ENCODE measurements at places on chromosomes 6 and 20.

DNA sequence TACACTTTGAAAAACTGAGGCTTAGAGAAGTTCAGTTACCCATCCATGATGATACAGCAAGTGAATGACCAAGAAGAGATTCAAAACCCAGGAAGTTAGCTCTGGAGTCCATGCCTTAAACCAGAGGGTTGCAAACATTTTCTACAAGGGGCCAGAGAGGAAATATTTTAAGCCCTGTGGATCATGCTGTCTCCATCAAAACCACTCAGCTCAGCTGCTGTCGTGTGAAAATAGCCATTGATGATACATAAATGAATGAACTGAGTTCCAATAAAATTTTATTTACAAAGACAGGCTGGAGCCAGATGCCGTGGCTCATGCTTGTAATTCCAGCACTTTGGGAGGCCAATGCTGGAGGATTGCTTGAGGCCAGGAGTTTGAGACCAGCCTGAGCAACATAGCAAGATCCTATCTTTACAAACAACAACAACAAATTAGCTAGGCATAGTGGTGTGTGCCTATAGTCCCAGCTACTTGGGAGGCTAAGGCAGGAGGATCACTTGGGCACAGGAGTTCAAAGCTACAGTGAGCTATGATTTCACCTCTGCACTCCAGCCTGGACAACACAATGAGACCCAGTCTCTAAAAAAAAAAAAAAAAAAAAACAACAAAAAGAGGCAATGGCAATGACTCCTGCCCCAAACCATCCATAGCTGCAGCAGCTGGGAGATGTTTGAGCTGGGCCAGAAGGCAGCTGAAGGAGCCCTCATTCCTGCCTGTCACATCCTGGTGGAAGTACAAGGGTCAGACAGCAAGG is 44.1 kb upstream of the RIN2 start:
- DNase-seq = no peak

DNA sequence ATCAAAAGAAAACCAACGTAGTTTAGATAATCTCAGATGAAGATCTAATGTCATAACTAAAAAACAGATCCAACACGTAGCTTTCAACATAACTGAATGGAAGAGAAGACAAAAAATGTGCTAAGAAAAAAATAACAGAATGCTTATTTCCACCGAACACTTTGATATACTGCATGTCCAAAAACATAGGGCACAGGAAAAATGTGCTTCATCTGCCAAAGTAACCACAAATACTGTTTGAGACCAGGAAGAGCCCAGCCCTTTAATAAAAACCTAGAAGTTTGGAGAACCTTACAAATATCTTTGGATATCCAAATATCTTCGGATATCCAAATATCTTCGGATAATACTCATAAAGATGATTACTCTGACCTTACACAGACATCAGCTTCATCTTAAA is 19.8 kb downstream of the LAMA4 start:
- no peak for DNase-seq

- DNase-seq = no peak
Measured at GRCh38 chr6:36118550-36119107, 11.7 kb upstream of the MAPK13 start.

- DNase-seq = no peak
Measured at GRCh38 chr20:43530321-43531090, 23.0 kb downstream of the L3MBTL1 start.

DNA sequence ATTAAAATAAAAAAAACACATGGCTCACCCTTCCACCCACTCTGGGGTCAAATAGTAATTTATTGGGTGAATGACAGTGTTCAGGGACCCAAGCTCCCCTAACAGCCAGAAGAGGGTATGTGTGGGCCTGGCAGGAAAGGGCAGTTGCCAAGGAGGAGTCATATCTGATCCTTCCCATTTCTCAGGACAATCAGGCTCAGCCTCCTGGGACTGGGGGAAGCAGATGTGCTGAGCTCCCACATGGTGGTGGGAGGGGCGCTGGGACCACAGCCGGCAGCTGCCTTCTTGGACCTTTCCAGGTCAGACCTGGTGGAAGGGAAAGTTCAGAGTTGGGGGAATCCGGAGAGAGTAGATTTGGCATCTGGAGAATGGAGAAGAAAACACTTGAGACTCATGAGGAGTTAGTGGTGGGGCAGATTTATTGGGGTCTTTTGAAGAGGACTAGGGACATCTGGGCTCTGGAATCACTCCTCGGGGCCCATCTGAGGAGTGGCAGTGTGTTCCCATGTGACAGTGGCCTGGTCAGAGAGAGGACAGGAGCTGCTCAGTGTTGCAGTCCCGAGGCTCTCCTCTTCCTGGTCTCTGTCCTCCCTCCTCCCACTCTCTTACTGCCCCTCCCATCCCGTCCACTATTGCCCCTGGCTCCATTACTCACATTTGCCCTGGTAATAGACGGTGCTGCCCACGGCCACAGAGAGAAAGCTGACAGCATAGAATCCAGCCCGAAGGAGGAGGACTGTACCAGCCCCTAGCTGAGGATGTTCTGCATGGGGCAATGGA is 3.0 kb downstream of the LST1 start:
- DNase-seq = peak; percentile 17
